Smooth muscle cell of the brain vasculature (primary cell): ENCODE measurements at places on chromosomes 5 and 9.

DNA sequence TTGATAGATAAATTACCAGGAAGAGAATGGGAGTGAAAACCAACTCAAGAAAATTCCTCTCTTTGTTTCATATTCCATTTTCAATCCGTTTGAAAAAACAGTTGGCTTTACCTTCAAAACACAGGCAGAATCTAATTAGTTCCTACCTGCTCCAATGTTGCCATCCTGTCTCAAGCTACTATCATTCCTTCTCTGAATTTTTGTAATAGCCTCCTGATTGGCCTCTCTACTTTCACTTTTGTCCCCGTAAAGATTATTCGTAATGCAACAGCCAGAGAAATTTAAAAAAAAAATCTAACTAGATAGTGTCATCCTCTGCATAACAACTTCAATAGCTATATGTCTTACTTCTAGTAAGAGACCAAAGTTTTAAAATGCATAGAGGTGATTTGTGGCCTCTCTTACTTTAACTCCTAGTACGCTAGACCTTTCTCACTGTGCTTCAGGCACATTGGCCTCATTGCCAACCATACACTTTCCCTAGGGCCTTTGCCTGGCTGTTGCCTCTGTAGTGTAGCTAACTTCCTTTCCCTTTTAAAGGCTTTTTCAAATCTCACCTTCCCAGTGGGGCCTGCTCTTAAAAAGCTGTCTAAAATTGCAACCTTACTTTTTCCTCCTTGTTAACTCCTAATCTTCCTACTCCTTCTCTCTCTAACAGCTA, 311.3 kb upstream of the GRIN3A start:
- no peak for DNase-seq

DNA sequence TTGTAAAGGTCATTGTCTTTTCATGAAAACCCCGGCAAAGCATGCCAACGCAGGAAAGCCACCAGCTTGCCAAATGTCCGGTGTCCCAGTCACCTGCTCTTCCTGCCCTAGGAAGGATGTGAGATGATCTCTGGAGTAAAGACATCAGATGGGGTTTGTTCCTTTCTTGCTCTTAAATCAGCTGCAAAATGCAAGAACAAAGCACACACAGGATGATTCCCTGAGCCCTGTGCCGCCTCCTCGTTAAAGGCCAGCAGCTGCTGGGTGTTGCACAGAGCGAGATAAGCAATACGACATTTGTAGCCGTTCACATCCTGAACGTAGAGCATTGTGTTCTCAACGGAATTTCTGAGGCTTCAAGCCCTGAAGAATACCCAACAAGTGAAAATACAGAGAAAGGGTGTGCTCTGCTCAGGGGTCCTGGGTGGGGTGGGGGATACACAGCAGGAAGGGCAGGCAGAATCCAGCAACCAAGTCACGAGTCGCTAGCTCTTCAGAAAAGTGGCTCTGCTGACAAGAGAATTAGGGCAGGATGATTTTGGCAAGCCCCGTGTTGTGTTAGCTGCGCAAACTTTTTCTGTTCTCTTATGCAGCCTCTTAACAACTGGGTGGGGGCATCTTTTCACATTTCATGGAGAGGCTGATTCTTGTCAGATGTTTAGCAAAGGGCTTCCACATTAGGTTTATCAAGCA, 229.2 kb upstream of the MAP3K1 start:
- no peak for DNase-seq

GRCh38 chr5:5572010-5572865, 149.8 kb downstream of the ICE1 start:
- no peak for DNase-seq

DNA sequence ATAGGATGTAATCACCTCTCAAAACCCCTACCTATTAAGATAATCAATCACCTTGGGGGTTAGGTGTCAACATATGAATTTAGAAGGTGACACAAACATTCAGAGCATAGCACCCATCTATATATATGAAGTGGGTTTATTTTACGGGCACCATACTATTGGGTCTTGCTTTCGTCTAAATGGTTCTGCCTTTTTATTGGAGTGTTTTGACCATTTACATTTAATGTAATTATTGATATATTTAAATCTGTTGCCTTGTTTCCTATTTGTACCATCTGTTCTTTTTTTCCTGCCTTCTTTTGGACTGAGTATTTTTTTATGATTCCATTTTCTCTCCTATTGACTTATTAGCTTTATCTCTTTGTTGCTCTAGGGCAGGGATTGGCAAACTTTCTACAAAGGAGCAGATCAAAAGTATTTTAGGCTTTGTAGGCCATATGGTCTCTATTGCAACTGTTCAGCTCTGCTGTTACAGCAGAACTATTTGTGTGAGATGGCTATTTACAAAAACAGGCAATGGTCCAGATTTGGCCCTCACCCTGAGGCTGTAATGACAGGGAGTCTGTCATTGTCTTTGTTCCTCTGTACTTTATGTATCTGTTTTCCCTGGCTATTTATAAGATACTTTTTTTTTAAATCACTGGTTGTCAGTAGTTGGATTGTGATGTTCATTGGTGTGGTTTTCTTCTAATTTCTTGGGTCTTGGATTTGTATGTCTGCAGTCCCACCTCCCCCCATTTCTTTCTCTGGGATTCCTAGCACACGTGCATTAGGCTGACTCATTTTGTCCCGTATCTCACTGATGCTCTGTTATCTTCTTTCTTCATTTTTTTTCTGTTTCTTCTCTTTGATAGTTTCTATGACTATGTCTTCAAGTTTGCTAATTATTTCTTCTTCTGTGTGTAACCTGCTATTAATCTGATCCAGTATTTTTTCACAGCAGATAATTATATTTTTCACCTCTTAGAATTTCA, 127.1 kb downstream of the DAB2IP start:
- no peak for DNase-seq

DNA sequence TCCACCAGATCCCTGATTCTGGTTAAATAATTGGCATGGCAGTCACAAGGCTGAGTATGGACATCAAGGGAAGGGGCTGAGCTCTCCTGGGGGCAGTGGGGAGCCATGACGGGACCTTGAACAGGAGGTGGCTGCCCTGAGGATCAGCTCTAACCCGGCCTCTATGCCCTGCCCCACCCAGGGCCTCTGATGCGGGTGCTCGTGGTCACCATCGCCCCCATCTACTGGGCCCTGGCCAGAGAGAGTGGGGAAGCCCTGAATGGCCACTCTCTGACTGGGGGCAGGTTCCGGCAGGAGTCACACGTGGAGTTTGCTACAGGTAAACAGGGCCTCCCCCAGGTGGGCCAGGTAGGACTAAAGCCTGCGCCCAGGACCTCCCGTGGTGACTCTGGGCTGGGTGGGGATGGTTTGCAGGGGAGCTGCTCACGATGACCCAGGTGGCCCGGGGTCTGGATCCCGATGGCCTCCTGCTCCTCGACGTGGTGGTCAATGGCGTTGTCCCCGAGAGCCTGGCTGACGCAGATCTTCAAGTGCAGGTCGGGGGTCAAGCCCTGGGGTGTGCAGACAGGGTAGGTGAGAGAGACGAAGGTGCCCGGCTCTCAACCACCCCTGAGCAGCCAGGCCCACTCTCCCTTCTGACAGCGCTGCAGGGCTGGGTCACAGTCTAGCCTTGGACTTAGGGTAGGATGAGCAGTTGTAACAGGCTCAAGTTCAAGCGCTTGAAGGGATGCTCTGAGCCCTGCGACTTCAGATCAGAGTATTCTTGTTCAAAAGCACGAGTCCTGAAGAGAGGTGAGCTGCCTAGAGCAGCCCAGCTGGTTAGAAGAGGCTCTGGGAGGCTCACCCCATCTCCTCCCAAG, 19.9 kb upstream of the ASS1 start:
- no peak for DNase-seq

DNA sequence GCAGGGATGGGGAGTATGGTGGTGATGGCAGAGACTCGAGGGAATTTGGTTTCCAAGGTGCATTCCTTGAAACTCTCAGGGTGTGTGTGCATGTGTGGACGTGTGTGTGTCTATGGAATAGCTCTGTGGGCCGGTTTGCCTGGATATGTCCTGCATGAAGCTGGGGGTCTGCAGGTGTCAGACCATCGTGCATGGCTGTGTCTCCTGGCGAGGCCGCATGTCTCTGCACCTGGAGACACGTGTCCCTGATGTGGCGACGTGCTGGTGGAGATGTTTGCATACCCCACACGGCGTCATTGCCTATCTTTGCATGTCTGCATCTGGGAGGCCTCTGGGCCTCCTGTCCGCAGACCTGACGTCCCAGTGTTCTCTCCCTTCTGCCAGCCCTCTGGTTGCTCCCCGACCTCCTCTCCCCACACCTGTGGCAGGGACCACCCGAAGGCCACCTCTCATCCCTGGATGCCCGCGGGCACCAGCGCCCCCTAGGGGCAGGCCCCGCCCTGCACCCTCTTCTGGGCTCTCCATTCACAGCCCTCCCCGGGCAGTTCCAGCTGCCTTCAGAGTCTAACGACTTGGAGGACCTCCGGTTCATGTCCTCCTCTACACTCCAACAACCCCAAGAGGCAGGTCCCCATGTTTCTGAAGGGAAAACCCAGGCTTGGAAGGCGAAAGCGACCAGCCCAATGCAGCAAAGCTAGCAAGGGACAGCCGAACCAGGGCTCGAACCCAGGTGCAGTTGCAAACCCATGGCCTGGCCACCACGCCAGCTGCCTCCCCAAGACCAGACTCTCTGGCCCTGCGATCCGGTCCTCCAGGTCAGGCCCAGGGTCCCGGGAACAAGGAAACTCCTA, 88.6 kb downstream of the LMX1B start:
- DNase-seq: no peak

- DNase-seq: no peak
Measured at GRCh38 chr5:119009131-119009530, 20.8 kb upstream of the DTWD2 start.

- DNase-seq: no peak
Measured at GRCh38 chr5:150829744-150830143, 16.6 kb upstream of the IRGM start.

DNA sequence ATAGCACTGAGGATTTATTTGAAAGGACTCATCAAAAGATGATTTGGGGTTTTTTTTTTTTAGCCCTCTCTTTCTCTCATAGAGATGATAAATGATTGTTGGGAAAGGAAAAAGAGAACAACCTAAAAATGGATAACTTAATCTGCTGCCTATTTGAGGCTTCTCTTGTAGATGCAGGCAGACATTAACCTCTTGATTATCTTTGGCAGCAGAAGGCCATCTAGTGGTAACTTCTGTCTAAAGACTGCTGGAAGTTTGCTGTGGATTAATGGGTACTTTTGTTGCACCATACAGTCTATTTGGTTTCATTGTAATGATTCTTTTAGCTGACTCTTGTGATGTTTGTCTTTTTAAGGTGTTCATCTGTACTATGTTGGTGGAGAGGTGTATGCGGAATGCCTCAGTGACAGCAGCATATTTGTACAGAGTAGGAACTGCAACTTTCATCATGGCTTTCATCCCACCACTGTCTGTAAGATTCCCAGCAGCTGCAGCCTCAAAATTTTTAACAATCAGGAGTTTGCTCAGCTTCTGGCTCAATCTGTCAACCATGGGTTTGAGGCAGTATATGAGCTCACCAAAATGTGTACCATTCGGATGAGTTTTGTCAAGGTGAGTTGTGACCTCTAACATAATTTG, 18.8 kb downstream of the SMIM32 start:
- peak; percentile 21 for DNase-seq

GRCh38 chr5:31726952-31727351, 88.0 kb downstream of the PDZD2 start:
- no peak for DNase-seq

GRCh38 chr9:124266139-124266825, 8.5 kb downstream of the NEK6 start:
- DNase-seq: no peak

- no peak for DNase-seq
Measured at GRCh38 chr5:159337016-159337955, 7.0 kb upstream of the IL12B start.

GRCh38 chr9:136728080-136728547, 14.6 kb downstream of the LCN10 start:
- peak; percentile 67 for DNase-seq

DNA sequence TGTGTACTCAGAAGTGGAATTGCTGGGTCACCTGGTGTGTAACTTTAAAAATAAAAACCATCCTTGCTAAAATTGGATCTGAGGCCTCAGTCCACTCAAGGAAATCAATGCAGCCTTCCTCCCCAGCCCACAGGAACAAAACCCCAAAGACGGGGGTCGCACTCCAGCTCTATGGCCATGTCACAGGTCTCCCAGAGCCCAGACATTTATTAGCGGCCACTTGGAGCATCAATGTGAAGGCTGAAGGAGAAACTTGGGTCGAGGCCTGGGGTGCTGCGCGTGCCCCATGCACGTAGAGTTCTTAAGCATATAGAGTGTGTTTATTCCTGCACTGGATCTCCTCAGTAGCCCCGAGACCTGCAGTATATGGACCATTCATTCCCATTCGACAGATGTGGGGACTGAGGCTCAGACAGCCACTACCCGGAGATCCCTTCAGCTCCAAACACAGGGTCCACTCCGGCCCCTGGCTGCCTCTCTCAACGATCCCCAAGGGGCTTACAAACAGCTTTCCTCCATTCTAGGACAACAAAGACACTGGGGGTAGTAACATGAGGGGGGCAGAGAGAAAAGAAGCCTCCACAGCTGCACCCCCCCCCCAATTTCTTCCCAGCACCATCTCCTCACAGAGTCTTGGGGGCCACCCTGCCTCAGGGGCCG, 14.3 kb upstream of the OLFM1 start:
- no peak for DNase-seq

- no peak for DNase-seq
Measured at GRCh38 chr9:126814091-126814490, 9.3 kb downstream of the ZBTB43 start.

GRCh38 chr9:114250235-114250568, 72.7 kb upstream of the ORM1 start:
- peak; percentile 50 for DNase-seq

GRCh38 chr9:8186560-8186959, 387.0 kb upstream of the DMAC1 start:
- no peak for DNase-seq

GRCh38 chr5:96904054-96904931, 28.0 kb downstream of the ERAP2 start:
- DNase-seq: no peak

- no peak for DNase-seq
Measured at GRCh38 chr9:71729816-71730526, 38.3 kb downstream of the CEMIP2 start.

- no peak for DNase-seq
Measured at GRCh38 chr9:84975926-84976325, 306.4 kb downstream of the NTRK2 start.

- no peak for DNase-seq
Measured at GRCh38 chr9:81318571-81318970, 370.8 kb downstream of the TLE1 start.

GRCh38 chr5:43631182-43631910, 28.4 kb downstream of the NNT start:
- peak; percentile 55 for DNase-seq

DNA sequence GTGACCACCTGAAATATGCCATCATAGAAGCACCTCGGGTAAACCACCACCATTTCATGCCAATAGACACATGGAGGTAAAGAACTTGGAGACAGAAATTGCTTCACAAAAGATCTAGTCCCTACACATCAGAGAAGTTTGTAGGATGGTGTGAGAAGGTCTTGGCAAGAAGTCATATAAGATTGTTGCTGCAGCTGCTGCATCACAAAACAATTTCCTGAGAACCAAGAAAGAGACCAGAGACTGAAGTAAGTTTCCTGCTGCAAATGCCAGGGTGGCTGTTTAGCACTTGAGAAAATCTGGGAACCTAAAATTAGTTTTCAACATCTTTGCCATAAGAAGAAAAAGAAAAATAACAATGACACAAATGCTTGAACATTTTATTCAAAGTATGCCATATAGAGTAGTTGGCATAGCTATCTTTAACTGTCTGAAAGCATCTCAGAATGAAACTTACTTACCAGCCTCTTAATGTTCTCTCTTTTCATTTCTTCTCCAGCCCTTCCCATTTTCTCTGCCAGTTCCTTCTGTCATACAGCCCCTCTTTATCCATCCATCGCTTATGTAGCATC, 114.3 kb downstream of the KCTD16 start:
- no peak for DNase-seq
